ENCODE measurements at places on chromosomes 16 and 17.

DNA sequence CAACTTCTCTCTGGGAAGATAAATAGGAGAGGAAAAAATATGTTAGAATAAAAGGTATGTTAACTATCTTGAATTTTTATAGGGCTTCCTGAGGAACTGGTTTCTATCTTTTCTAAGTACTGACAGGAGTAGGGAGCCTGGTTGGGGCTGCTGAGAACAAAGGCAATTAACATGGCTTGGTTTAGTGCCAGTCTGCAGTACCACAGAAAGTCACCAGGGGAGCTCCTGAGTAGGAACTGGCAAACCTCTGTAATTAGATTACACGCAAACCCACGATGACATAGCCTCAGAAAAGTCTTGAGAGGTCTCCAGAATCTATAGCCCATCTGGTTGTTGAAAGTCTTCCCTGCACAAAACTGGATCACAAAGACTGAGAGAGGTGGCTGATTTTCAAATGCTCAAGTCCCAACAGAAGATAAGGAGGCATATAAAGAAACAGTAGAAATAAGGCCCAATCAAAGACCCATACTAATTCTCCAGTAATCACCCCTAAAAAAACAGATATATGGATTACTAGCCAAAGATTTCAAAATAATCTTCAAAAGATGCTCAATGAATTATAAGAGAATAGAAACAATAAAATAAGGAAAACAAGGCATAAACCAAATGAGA, 11.7 kb upstream of the CNTNAP4 start:
- peak; percentile 19 for DNase-seq

DNA sequence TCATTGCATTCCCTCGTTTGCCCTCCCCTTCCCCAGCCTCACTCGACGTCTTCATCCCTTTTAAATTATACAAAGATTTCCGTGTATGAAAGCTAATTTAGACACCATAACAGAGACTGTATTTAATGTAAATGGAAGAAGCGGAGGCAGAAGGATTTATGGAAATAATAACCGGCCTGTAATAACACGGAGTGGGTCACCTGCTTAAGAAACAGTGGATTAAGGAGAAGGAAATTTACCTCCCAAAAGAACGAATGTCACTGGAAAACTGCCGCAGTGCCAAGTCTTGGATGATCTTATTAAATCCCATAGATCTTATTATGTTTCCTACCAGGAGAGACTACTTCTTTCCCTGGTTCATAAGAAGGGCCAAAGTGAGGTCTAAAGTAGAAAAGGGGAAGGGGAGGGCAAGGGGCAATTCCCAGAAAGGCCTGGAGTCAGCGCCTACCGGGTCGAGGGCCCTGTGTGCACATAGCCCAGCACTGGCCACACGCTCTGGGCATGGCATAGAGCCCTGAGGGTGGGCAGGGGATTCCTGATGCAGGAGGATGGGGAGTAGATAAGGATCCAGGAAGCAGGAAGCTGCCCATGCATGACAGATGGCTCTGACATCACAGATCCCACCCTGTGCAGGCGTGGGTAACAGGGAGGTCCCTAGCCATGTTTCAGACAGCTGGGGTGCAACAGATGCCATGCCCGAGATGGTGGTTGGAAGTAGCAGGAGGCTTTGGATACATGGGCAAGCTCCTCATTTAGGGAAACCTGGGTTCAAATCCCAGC, 56.2 kb upstream of the RPL38 start:
- DNase-seq: no peak

GRCh38 chr17:70166615-70167014, 2.7 kb upstream of the KCNJ2 start:
- DNase-seq: no peak

DNA sequence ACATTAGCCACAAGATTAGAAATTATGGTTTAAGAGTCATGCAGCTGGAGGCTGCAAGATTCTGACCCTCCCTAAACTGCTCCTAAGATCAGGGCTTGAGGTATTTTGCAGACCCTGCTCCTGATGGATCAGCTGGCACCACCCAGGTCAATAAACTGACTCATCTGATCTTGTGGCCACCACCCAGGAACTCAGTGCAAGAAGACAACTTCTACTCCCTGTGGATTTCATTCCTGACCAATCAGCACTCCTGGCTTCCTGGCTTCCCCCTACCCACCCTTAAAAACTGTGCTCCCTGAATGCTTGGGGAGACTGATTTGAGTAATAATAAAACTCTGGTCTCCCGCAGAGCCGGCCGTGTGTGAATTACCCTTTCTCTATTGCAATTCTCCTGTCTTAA, 25.0 kb upstream of the MILR1 start:
- DNase-seq: no peak

- no peak for DNase-seq
Measured at GRCh38 chr17:35664685-35665084, 66.8 kb upstream of the RASL10B start.

GRCh38 chr16:48197294-48197693, 41.5 kb upstream of the ABCC12 start:
- DNase-seq: no peak

GRCh38 chr16:31200821-31201568, 1.6 kb downstream of the PYCARD start:
- DNase-seq: no peak

DNA sequence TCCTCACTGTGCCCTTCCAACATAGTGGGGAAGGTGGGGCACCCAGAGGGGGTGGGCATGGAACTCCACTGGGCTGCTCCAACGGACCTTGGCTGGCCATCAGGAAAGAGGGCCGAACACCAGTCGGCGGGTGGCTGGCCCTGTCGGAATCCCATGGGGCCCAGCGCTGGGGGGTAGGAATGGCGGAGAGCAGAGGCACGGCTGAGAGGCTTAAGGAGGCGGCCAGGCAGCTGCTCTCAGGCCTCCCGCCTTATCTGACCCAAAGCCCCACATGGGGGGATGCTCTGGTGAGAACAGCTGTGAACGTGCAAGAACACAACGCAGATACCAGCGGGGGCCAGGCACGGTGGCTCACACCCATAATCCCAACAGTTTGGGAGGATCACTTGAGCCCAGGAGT, 4.4 kb upstream of the MYO1C start:
- no peak for DNase-seq

DNA sequence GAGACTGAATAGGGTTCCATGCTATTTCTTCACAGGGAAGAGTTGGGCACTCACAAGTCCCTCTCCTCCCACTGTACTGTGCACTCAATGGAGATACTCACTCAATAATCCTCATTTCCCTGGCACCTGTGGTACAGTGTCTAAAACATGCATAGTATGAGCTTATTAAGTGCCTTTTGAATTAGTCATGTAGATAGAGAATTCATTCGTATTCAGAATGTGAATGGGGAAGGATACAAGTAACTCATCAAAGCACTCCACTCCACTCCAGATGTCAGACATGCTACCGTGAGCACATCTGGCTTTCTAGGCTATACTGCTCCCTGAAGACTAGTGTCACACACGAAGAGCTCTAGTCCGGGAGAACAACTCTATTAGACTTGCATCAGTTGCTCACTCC, 6.3 kb downstream of the C17orf75 start:
- no peak for DNase-seq

GRCh38 chr17:57678393-57678792, 66.7 kb downstream of the CCDC182 start:
- DNase-seq: peak; percentile 5

DNA sequence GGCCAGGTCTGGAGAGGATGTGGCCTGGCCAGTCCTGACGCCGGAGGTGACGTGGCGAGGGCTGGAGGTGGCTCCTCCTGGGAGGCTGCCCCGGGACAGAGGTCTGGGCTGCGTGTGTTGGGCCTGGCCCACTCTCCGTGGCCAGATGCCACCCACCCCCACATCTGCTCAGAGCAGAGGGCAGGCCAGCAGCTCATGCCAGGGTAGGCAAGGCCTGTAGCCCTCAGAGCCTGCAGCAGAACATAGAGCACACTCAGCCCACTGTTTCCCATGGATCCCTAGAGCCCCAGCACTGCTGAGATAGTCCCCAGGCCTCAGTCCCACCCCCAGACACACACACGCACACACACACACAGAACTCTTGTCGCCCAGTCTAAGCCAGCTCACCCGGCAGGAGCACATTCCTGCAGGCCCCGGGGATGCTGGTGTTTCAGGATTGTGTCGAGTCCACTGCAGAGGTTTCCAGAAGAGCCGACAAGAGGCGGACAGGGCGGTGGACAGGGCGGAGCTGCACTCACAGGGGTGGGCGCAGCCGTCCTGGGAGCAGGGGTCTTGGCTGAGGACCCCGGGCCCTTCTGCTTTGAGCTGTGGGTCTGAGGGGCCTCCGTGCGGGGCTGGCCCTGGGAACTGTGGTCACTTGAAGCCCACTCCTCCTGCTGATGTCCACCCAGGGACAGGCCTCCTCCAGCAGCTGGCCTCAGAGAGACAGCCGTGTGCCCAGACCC, 33.4 kb downstream of the SOX8 start:
- no peak for DNase-seq

GRCh38 chr16:11456741-11457140, 111.5 kb downstream of the RMI2 start:
- DNase-seq: no peak

DNA sequence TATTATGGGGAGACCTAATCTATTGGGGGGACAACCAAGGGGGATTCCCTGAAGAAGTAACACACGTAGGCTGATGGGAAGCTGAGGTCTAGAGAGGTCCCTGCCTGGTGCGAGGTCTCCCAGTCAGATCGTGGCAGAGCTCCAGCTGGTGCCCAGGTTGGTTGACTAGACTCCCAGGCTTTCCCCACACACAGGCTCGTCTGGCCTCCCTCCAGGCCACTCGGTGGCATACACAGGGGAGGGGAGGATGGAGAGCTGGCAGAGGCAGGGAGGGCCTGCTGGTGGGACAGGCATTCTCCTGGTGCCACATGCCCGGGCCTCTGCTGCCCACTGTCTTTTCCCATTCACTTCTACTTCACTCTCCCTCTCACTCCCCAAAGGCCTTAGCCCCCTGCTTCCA, 8.5 kb upstream of the SOCS3 start:
- no peak for DNase-seq

GRCh38 chr16:9042964-9043680, 48.3 kb upstream of the HAPSTR1 start:
- no peak for DNase-seq

DNA sequence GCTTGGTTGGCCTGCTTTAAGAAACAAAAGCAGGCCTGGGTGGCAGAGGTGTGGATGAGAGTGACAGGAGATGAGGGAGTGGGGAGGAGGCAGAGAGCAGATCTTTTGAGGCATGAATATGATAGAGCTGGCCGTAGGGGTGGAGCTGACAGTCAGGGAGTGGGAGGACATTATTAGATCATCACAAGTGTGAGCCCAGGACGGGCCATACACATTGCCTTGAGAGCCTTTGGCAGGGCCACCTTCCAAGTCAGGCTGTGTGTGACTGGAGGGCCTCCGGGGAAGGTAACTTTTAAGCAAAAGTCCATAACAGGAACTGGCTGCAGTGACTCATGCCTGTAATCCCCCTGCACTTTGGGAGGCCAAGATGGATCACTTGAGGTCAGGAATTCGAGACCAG, 26.3 kb downstream of the GINS3 start:
- peak; percentile 44 for DNase-seq

DNA sequence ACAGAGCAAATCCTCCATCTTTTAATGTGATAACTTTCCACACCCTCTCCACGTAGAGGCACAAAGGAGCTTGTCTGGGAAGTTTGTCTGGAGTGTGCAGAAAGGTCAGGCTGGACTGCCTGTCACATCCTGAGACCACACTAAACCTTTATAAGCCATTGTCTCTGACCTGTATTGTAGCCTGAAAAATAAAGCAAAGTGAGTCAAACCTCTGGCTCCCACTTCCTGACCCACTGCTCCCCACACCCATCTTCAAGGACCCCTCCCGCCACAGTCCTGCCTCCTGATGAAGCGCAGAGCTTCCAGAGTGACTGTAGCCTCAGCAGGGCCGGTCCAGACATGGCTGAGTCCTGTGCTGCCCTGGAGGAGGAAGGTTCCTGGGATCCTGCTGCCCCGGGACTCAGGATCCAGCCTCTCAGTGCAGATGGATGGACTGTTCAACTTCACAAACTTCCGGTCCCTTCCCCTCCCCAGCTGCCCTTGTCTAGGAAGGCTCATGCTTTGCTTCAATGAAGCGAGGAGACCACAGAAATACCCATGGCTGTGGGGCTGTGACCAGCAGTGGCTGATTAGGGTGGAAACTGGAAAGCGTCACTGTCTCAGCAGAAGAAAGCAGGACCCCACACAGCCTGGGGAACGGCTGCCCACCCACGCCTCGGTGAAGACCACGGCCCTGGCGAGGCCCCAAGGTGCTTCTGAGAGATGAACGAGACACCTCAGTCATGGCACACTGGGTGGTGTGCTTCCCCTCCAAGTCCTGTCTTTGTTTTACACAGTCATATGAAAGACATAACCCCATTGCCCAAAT, 30.9 kb upstream of the CLEC18B start:
- DNase-seq: peak; percentile 71

GRCh38 chr17:62085511-62086408, 20.7 kb upstream of the MED13 start:
- no peak for DNase-seq

DNA sequence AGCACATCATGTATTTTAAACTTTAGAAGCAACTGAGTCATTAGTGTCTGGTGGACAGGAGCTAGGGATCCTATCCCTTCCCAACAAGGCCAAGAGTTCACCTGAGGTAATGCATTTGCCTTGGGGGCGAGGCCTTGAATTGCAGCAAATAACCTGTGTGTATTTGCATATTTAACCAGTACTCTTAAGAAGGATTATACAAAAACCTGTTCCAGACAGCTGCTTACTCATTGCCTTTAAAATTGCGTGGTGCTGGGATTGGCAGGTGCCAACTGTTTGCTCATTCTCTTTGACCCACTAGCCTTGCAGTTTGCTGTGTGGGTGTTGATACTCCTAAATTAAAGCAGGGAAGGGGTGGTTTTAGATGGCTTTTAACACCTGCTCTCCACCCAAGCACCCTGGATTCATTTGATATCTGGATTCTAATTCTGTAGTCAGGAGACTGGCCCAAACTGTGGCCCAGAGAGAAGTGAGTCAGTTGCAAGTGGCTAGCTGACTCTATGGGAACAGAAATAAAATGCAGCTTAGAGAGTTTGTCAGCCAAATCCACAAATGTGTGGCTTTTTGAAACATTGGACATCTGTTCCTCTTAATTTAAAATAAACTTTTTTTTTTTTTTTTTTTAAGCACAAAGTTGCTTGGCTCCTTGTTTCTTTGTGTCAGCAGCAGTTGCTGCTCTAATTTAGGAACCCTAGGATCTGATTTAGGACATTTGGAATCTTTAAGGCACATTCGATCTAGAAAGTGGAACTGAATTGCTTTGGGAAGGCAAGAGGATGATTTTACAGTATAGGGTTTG, 46.9 kb downstream of the TUBD1 start:
- no peak for DNase-seq

All from GM13976 (cell line).